Pulmonary artery endothelial cell (primary cell): ENCODE measurements at places on chromosomes 2 and 18. TPM values are rescaled to one million over a fixed set of nuclear protein-coding genes. Genes with fewer than 3 reads are reported as not detected.

Gene ARHGAP28
- total RNA-seq = 0.39 and 4.4 TPM in 2 replicates

Gene MRO
- total RNA-seq = not detected in 2 replicates

Gene DSC1
- not detected in 2 replicates for total RNA-seq

Gene KIAA2012
- total RNA-seq = not detected in 2 replicates

Gene TDRD15
- total RNA-seq = not detected in 2 replicates

Gene GALNT5
- under 0.01 TPM in 1 of 2 replicates, not detected in the other for total RNA-seq

Gene FARSB
- total RNA-seq = 20.3 and 20.8 TPM in 2 replicates

Gene CFC1
- total RNA-seq = not detected in 2 replicates

Gene UGT1A3
- not detected in 2 replicates for total RNA-seq

Gene NFE2L2
- total RNA-seq = 29.7 and 50.7 TPM in 2 replicates

Gene NTSR2
- not detected in 2 replicates for total RNA-seq

Gene GNLY
- total RNA-seq = not detected in 2 replicates

Gene BBS5
- 2.6 and 3.2 TPM in 2 replicates for total RNA-seq

Gene CD8A
- total RNA-seq = not detected in 2 replicates

Gene ALLC
- total RNA-seq = not detected in 2 replicates

Gene SFT2D3
- total RNA-seq = 2.5 and 4.8 TPM in 2 replicates

Gene SERPINB4
- not detected in 2 replicates for total RNA-seq

Gene TRPM8
- not detected in 2 replicates for total RNA-seq

Gene MGAT4A
- total RNA-seq = 65.4 and 68.8 TPM in 2 replicates

Gene PDE11A
- total RNA-seq = under 0.01 and 0.04 TPM in 2 replicates

Gene LYPD6B
- total RNA-seq = not detected in 2 replicates

Gene GPR45
- not detected in 2 replicates for total RNA-seq

Gene TYMS
- total RNA-seq = 48.0 and 58.9 TPM in 2 replicates

Gene LRRTM4
- not detected in 2 replicates for total RNA-seq

Gene ANKRD44
- 9.3 and 13.7 TPM in 2 replicates for total RNA-seq

Gene COL3A1
- 0.92 and 7.3 TPM in 2 replicates for total RNA-seq

Gene MC5R
- not detected in 2 replicates for total RNA-seq

Gene PROKR1
- total RNA-seq = not detected in 2 replicates

Gene DHRS9
- 0.40 and 1.2 TPM in 2 replicates for total RNA-seq

Gene RFTN2
- total RNA-seq = 6.5 and 13.8 TPM in 2 replicates

Gene SLC14A1
- not detected in 2 replicates for total RNA-seq

Gene SLC11A1
- total RNA-seq = 0.04 TPM in 1 of 2 replicates, not detected in the other

Gene KLHL41
- total RNA-seq = 0.13 and 0.28 TPM in 2 replicates

Gene SULT1C2
- not detected in 2 replicates for total RNA-seq

Gene SKOR2
- total RNA-seq = not detected in 2 replicates
